ENCODE measurements at places on chromosomes 11 and 22.

- no peak for DNase-seq
Measured at GRCh38 chr11:19181531-19182261, 20.1 kb downstream of the CSRP3 start.

DNA sequence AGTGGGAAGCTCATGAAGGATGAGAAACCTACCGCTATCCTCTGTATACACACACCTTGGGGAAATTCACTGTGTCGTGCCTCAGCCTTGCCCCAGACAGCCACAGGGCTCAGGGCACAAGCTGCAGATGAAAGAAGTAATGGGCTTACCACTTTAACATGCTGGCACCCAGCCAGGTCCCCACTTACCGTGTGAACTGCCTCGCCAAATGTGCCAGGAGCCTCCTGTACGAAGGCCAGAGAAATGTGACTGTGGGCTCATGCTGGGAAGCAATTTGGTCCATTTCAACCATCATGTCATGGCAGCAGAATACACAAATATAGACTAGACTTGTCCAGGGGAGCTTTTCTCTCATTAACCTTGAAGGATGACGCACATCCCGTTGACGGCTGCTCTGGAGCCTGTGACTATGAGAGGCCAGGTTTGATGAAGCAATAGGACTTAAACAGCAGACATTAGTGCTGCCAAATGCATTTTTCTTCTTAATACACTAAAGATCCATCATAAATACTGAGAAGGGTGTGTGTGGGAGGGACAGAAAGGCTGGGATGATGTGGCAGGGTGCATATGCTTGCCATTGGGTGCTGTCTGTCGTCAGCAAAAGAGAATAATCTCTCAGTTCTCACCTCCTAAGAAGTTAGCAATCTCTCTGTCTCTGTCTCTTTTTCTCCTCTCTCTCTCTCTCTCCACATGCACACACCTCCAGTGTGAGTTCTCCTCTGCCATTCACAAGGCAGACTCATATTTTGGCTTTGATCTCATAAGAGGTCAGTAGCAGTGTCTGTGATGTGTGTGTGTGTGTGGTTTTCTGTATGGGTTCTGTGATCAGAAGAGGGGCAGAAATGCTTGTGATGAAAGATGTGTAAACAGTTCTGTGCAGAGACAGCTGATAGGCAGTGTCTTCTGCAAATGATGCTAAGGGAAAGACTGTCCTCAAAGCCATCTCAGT lies 142.4 kb downstream of the KIRREL3 start:
- no peak for DNase-seq

DNA sequence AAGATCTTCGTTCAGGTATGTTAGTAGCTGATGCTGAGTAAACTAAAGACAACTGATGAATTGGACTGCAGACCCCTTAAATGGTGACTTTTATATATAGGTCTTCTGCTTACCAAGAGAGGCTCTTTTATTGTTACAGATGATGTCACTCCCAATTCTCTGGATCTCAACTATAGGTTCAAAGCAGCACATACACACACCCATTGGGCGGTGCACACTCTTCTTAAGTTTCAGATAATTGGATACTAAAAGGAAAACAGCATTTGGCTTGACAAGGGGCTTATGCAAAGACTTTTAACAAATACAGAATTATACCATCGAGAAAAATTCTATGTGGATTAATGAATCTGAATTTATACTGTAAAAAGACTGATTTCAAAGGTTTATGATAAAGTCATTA lies at the start of gene PTH:
PTH (minus strand) TSS at position 69 of the 400 bp plus-strand sequence. CDS start 3,142 bp downstream, outside the sequence.
- DNase-seq, result no peak

- no peak for DNase-seq
Measured at GRCh38 chr22:42388130-42388797, 43.9 kb downstream of the NFAM1 start.

- DNase-seq, result no peak
Measured at GRCh38 chr11:67285541-67286498, 3.3 kb upstream of the ANKRD13D start.

DNA sequence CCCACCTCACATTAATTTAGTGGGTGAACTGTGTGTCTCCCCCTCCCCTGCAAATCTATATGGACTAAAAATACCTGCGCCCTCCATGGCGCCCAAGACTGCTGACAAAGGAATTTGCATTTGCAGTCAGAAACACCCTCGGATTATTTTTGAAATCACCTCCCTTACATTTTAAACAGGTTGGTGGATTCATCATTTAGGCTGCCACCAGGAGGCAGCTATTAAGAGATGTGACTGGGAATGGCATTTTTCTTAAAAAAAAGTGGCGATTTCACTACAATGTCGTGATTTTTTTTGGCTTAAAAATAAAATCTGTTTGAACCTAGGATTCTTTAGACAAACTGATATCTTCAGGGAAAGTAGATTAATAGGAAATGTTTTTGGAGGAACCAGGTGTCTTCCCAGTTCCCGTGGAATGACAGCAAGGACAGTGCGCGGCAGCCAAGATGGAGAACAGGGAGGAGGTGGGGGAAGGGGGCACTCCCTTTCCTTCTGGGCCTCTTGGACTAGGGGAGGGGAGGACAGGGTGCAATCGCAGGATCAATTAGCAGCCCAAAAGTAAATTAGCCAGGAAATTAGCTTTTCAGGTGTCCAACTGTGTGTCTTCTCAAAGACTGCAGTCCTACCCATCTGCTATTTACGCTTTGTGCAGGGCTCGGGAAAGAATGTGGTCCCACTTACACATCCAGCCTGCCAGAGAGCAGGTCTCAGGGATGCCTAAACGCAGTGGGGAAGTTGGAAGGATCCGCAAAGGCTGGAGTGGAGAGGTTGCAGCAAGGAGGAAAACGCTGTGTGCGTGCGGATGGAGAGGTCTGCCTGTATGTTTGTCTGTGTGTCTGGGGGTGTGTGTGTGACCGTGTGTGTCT lies 496.4 kb downstream of the NTM start:
- no peak for DNase-seq

GRCh38 chr11:57325735-57326048 lies 940 bp upstream of the TNKS1BP1 start:
- DNase-seq, result no peak

GRCh38 chr22:48647606-48648515 lies 1179.8 kb downstream of the BRD1 start:
- no peak for DNase-seq

DNA sequence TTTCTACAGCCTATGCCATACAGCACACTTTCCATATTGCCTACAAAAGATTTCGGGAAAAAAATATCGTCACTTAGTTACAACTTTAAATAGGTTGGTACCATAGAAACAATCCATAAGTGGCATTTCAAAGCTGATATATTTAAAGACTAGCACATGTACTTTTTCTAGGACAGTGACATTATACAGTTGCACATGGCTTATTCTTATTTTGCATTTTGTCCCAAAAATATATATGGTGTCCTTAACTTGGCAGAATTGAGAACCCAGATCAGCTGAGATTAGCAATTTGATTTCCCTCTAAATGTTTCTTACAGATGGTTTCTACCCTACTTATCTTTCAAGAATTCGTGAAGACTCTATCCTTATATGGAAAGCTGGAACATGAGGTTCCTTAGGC lies 3.7 kb upstream of the TFIP11 start:
- no peak for DNase-seq

DNA sequence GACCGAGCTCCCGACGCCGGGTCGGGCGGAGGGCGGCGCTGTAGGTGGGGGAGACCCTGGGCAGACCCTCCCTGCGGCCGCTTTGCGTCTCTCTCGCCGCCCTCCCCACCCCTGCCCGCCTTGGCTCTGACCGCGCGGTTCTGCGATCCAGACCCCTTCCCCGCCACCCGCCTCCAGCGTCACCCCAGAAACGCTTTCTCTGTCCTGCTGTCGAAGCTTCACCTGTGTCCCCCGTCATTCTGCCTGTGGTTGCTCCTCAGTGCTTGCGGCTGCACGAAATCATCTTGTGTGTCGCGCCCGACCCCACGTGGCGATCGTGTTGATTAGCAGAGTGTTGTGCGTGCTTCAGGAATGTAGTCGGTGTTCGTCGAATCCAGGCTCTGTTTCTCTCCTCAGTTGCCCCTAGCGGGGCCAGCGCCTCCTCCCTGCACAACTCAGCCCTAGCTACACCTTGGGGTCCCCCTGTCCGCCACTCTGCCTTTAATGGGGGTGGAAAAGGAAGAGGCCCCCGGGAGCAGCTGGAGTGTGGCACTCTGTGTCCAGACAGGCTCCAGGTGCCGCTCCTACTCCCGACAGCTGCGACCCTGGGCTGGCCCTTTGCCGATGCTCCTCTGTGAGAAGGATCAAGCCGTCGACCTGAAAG lies 851 bp downstream of the PTDSS2 start:
- no peak for DNase-seq

DNA sequence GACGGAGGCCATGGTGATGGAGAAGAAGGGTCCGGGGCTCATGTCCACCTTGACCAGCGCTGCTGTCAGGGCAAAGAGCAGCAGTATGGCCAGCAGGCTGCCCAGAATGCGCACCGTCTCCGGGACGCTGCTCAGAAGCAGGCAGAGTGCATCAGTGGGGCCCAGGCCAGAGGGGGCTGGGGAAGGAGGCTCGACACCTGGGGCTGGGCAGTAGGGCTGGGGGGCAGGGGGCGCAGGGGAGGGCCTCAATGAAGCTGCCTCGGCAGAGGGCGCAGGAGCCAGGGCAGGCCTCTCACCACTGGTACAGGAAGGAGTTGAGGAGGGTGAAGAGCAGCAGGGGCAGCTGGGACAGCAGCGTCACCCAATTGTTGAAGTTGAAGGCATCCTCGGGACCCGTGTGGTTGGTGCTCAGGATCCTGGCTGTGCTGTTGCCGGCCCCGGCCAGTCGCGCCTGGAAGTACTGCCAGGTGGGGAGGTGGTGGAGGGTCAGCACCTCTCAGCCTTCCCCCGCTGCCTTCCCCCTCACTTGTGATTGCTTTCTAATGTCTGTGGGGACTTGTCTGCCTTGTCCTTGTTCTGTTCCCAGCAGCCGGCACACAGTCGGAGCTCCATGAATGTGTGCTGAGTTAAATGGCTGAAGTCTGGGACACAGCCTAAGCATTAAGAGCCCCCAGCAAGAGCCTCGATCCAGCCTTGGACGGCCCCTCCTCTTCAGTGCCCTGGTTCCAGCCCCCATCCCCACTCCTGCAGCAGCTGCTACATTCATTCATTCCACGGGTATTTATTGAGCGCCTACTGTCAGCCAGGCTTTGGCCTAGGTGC lies 2.3 kb downstream of the SLC29A2 start:
- no peak for DNase-seq

DNA sequence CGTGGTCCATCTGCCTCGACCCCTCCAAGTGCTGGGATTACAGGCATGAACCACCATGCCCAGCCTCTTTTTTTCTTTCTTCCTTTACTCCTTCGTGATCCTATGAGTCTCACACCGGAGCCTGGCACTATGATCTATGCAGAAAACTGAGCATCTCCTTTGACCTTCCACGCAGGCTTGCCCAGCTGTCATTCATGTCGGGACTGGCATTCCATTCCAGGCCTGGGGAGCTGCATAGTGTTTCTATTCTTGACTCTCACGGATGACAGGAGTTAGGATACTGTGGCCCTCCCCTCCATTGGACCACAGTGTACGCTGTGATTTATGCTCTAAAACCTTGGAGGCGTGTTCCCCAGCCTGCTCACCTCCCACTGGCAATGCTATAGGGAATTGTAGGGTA lies 611.8 kb downstream of the BRD1 start:
- no peak for DNase-seq

GRCh38 chr11:45321031-45321595 lies 35.0 kb upstream of the SYT13 start:
- DNase-seq, result no peak

DNA sequence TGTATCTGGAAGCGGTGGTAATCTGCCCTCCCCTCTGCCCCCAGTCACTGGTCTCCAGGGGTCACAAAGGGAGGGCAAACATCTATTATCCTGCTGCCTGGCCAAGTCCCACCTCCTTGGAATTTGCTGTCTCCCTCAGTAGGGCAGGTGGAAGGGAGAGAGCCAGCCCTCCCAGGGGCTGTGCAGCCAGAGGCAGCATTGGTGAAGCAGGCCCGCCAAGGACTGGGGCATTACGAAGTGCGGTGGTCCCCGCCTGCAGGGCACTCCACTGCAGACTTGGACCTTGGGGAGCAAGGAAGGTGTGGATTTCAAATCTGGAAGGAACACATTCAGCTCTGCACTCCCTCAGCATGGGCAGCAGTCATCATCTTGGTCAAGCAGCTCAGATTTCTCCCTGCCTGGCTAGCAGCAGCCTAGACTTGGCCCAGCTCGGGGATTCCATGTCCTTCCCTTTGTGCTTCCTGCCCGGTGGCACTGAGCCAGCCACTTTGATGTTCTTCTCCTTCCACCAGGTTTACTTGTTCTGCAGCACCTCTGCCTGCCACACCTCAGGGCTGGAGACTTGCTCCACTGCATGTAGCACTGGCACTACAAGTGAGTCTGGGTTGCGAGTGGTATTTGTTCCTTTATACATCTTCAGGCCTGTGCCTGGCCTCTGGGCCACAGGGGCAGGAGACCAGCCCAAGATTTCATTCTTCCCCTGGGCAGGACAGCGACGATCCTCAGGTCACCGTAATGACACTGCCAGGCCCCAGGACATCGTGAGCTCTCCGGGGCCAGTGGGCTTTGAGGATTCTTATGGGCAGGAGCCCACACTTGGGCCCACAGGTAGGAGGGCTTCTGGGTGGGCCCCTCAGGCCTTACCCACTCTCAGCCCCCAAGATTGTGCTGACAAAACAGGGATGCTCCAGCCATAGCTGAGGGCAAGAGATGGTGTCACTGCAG lies 7.4 kb downstream of the ZP1 start:
- no peak for DNase-seq

DNA sequence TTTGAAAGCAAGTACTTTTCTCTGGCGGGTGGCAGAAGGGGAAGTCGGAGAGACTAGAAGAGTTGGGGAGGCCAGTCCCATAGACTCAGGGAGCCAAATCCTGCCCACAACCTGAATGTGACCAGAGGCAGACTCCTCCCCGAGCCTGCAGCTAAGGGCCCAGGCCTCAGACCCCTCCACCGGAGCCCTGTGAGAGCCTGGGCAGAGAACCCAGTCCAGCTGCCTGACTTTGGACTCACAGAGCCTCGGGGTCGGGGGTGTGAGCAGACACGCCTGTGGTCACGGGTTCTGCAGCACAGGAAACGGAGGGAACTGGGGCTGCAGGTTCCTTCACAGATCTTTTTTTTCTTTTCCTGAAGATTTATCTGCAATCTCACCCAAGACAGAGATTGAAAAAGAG lies 312.3 kb downstream of the CTTN start:
- DNase-seq, result no peak

DNA sequence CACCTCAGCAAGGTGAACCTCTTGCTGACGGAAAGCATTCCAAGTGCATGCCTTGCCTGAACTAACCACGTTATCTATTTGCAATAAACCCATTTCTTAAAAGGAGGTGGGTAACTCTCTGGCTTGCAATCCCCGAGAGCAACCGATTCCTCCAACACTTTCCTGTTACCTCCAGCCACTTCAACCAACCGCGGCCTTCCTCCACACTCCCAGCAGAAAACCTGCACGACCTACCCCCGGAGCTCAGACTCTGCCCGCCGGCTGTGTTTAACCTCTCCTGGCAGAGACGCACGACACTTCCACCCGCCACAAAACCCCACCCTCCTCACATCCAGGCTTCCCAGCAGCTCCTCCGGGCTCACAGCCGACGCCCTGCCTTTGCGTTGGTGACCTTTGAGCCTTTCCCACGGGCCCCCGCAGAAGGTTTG lies 708 bp downstream of the SCO2 start:
- DNase-seq, result no peak

- no peak for DNase-seq
Measured at GRCh38 chr11:9357041-9357440, 27.4 kb upstream of the IPO7 start.

GRCh38 chr11:131985846-131986301 lies 615.5 kb downstream of the NTM start:
- DNase-seq, result no peak

GRCh38 chr11:112967082-112967481 lies 5.9 kb downstream of the NCAM1 start:
- DNase-seq, result no peak

- DNase-seq, result no peak
Measured at GRCh38 chr11:43955381-43956118, 13.1 kb downstream of the C11orf96 start.

GRCh38 chr11:2348986-2349385 lies 28.1 kb upstream of the CD81 start:
- no peak for DNase-seq
